ENCODE measurements at places on chromosomes 1 and 21.

DNA sequence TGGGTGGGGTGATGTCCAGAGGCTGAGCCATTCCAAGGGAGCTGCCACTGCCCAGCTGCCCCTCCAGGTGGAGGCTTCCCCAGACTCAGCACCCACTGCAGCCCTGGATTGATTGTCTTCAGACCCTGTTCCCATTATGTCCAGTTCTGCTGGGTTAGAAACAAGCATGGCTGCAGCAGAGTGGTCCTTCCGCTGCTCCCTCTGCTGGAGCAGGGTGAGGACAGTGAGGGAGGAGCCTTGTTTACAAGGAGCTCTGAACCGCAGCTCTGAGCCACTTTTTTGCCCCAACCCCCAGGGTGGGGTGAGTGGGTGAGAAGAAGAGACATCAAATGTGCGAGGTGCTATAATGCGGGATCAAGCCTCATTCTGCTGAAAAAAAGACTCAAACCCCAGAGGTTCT lies 2.3 kb downstream of the TNNT2 start:
- no peak for DNase-seq

DNA sequence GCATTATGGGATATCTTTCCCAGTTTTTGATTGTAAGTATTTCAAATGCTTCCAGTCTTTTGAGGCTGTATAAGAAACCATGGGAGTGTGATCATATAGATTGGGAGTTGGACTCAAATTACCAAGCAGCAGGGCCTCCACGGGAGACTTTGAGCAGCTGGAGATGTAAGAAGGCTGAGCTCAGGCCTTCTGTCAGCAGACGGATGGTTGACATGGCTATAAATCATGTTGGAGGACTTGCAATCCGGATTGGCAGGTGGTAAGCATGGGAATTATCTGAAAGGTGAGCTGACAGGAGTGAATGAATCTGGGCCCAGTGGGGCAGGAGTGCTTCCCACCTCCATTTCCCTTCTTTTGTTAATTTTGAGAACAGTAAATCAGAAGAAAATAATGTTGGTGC lies 83.2 kb upstream of the PPM1J start:
- no peak for DNase-seq

DNA sequence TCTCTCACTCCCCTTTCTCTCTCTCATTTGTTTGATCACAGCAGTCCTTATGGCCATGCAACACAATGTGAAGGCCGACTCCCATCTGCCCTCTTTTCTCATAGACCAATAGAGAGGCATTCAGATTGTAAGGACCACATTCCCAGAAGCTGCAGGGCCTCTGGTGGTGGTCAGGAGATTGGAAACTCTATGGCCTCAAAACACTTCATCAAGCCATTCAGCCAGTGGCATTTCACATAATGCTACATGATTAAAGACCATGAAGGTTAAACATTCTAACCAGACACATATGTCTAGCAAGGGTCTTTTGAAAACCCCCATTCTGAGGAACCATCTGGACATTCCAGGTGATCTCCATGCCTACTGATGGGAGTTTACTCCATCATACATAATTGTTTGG lies 769.5 kb upstream of the CXADR start:
- no peak for DNase-seq

DNA sequence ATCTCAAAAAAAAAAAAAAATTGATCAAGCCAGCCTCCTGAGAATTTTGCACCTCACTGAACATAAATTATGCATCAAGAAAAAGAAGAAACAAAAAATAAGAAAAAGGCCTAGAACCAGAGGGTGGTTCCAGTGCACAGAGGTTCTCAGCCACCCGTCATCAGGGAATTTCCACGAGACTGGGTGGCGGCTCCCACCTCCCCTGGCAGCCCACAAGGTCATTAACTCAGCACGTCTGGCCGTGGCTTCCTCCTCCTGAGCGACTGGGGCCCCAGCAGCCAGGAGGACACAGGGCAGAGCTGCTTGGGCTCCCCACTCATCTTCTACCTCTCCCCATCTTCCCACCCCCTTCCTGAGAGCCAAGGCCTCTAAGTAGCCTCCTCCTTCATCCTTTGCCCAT lies 15.7 kb upstream of the TMEM51 start:
- DNase-seq, result no peak

DNA sequence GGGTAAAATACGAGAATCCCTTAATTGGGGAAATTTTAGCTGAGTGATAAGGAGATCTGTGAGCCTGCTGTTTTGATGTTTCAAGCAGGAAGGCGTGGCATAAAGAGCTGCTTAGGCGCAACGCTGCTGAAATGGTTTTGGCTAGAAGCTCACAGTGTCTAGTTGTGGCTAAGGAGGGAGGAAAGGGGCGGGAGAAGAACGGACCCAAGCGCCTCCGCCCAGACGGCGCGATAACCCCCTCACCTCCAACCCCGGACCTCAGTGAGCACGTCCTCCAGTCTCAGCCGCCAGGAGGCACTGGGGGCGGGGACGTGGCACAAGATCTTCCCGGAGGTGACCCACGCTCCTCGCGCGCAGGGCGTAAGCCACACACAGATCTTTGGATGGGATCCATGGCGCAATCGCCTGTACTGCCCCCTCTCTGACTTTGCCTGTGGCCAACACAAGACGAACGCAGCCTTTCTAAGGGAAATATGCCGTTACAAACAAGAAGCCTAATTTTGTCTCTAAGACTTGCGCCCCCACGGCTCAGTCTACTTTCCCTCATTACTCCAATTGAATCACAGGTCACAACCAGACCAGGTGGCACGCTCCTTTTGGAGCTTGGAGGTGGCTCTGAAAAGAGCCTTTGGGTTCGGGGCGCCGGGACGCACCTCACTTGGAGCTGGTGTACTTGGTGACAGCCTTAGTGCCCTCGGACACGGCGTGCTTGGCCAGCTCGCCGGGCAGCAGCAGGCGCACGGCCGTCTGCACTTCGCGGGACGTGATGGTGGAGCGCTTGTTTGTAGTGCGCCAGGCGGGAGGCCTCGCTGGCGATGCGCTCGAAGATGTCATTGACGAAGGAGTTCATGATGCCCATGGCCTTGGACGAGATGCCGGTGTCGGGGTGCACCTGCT lies 23.4 kb upstream of the RNF187 start:
- no peak for DNase-seq

- no peak for DNase-seq
Measured at GRCh38 chr1:41500378-41500777, 15.9 kb upstream of the EDN2 start.

Measured in activated naive CD4-positive, alpha-beta T cell (primary cell).